ENCODE measurements at places on chromosomes 16 and 17. TPM values are rescaled to one million over a fixed set of nuclear protein-coding genes. Genes with fewer than 3 reads are reported as not detected.

The NOD2 gene
- not detected for total RNA-seq

The PPP1R27 gene
- total RNA-seq = 0.56 TPM

The HBA1 gene
- total RNA-seq = not detected

The HSD17B2 gene
- total RNA-seq = not detected

The IL21R gene
- 0.29 TPM for total RNA-seq

The EPOP gene
- 5.3 TPM for total RNA-seq

The AXIN2 gene
- total RNA-seq = 0.83 TPM

The PRAC2 gene
- total RNA-seq = 0.71 TPM

The NPLOC4 gene
- 139 TPM for total RNA-seq

The UTS2R gene
- not detected for total RNA-seq

The KRTAP1-5 gene
- not detected for total RNA-seq

The KIF18B gene
- total RNA-seq = 2.5 TPM

The MPV17L gene
- not detected for total RNA-seq

The NGFR gene
- 0.13 TPM for total RNA-seq

The ASPHD1 gene
- 3.4 TPM for total RNA-seq

The SULT1A1 gene
- 0.43 TPM for total RNA-seq

The TNP2 gene
- total RNA-seq = not detected

The CD300A gene
- total RNA-seq = not detected

The MMP25 gene
- 0.03 TPM for total RNA-seq

The SOST gene
- total RNA-seq = not detected

The SNRNP25 gene
- 28.2 TPM for total RNA-seq

The MYL11 gene
- total RNA-seq = not detected

The SLC26A11 gene
- 23.6 TPM for total RNA-seq

The BCL6B gene
- not detected for total RNA-seq

The FOXF1 gene
- total RNA-seq = not detected

The TAOK2 gene
- total RNA-seq = 28.6 TPM

The EVPLL gene
- total RNA-seq = not detected

The CDK5R1 gene
- 20.0 TPM for total RNA-seq

The TMC6 gene
- total RNA-seq = 281 TPM

The SOCS1 gene
- 1.4 TPM for total RNA-seq

The ZP2 gene
- total RNA-seq = not detected

The C16orf96 gene
- not detected for total RNA-seq

The ZNF423 gene
- total RNA-seq = 0.03 TPM

The ZNF385C gene
- 0.45 TPM for total RNA-seq

The PIRT gene
- total RNA-seq = not detected

The HS3ST3A1 gene
- 0.11 TPM for total RNA-seq

The AATF gene
- 53.9 TPM for total RNA-seq

The TSPOAP1 gene
- total RNA-seq = not detected

The TMED6 gene
- total RNA-seq = not detected
